Stimulated activated naive B cell treated with anti-CD40 and anti-IgM and Interleukin-4, amounts not matched to agents 10 μg/mL and 1 μg/mL and 100 μg/mL, for 72 hours (primary cell): ENCODE measurements at places on chromosomes 2 and 18.

DNA sequence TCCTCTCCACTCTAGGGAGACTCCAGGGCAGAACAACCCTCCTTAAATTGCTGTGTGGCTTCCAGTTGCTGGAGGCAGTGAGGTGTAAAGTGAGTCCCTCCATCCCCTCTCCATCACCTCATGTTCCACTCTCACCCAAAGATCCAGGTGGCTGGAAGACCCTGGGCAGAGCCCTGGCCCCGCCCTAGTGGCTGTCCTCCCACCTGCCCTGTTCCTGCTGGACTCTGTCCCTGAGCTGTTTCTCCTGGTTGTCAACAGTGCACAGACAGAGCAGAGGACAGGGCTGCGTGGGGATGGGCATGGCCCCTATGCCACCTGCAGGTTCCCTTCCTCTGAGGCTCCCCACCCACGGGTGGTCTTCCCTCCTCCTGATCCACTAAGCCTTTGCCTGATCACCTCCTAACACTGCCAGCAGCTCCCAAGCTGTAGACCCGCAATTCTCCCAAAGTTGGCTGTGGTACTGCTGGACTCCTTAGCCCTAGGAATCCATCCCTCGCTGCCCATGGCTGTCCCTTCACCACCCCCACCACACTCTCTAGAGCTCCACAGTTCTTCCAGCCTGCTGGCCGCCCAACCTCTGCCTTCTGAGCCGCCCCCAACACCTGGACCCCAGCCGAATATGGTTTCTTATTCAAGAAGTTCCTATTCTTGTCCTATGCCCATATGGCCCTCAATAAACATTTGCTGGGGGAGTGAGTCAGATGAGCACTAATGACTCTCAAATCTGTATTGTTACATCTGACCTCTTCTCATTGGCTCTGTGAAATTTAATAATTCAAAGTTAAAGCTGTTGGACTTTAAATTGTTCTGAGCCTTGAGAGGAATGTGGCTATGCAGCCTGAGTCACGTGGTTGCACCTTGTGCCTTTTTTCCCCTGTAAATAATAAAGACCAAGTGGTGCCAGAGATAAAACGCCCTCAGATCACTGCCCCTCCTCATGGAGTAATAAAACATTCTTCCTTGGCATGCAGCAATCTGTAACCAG lies 260.0 kb upstream of the HS6ST1 start:
- DNase-seq: no peak

GRCh38 chr2:85089585-85089984 lies 43.6 kb upstream of the TCF7L1 start:
- DNase-seq: no peak

GRCh38 chr18:32764611-32765244 lies 8.1 kb downstream of the KLHL14 start:
- DNase-seq: no peak

DNA sequence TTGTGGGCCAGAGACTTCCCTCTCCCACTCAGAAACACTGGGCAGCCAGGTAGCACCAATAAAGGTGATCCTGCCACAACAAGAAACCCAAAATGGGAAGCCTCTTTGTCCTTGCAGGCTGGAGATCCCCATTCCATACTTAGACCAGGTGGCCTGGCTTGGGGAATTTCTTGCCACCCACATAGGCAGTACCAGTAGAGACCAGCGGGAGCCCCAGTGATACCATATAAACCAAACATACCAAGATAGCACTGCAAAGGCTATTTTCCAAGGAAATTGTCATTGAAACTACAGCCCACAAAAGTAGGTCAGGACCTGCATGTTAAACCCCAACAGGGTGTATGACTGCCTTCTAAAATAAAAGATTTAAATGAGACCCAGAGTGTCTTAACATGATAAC lies 171.6 kb downstream of the DIS3L2 start:
- DNase-seq: no peak

- DNase-seq: no peak
These were observed 56.0 kb upstream of the PXDN start for GRCh38 chr2:1800306-1800705.

- no peak for DNase-seq
These were observed at the start of gene MARCO for GRCh38 chr2:118942031-118942430. TSS of gene MARCO (plus strand) at chr2:118942194. CDS start at chr2:118942301, 107 bp downstream.

DNA sequence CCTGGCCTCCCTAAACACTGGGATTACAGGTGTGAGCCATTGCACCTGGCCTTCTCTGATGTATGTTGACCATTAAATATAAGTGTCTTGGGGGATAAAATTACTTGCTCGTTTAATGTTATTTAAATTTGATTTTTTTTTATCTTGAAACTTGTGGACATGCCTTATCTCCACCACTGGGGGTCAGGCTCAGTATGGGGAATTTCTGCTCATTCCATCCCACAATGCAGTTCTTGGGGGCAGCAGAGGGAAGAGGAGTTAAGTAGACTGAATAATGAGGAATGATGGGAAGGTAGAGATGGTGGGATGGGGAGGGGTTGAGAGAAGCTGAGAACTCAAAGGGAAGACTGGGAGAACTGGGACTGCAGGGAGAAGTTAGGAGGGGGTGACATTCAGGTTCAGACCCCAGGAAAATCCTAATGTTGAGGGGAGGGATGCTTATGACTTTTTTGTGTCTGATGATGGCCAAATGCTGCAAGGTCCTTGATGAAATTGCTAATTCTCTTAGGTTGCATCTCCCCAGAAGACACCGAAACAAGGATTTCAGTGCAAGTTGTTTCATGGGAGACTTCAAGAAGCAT lies 174.2 kb downstream of the MIB1 start:
- DNase-seq: no peak

- DNase-seq: no peak
These were observed 446.1 kb downstream of the EIPR1 start for GRCh38 chr2:2931318-2932075.

DNA sequence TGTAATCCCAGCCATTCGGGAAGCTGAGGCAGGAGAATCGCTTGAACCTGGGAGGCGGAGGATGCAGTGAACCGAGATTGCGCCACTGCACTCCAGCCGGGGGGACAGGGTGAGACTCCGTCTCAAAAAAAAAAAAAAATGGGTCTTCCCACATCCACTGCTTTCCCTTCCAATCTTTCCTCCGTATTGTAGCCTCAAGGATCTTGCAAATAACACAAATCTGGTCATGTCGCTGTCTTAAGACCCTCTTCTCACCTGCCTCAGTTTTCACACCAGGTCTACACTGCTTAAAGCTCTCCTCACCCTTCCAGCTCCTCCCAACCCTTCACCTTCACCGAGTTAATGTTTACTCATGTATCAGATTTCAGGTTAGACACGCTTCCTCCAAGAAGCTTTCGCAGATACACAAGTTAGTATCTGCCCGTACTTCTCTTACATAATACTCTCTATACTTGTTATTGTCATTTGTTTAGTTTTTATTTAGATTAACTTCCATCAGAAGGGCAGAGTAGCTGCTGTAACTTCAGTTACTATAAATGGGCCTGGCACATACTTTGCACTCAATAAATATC lies 1.5 kb downstream of the IER3IP1 start:
- DNase-seq: no peak

DNA sequence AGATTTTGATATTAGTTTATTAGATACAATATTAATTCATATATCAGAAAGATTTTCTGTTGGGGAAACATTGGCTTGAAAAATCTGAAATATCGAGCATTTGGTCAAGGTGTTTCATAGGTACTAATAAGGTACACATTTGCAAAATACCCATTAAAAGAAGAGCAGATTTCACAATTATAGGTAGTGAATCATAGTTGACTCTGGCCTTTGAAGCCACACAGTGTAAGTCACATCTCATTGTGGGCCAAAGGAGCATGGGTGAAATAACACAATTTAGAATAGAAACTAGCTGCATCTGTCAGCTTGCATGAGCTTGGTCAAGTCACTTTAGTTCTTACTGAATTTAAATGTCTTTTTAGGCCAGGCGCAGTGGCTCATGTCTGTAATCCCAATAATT lies 4.9 kb downstream of the KDM3A start:
- no peak for DNase-seq

DNA sequence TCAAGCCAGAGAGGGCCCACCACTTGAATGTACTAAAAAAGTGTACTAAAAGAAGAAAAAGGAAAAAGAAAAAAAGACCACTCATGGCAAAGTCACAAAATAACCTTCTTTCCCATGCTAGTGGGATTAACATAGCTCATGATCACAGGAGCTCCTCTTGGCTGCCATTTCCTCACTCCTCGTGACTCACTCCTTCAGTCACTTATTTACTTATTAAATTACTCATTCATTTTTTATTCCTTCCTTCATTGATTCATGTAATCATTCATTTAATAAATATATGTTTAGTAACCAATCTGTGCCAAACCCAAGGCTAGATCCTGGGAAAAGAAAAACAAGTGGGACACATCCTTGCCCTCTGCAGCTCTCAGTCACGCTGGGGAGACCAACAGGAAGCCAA lies 300.5 kb downstream of the INSIG2 start:
- DNase-seq: no peak

- no peak for DNase-seq
These were observed 20.2 kb downstream of the GATA6 start for GRCh38 chr18:22189449-22190166.

DNA sequence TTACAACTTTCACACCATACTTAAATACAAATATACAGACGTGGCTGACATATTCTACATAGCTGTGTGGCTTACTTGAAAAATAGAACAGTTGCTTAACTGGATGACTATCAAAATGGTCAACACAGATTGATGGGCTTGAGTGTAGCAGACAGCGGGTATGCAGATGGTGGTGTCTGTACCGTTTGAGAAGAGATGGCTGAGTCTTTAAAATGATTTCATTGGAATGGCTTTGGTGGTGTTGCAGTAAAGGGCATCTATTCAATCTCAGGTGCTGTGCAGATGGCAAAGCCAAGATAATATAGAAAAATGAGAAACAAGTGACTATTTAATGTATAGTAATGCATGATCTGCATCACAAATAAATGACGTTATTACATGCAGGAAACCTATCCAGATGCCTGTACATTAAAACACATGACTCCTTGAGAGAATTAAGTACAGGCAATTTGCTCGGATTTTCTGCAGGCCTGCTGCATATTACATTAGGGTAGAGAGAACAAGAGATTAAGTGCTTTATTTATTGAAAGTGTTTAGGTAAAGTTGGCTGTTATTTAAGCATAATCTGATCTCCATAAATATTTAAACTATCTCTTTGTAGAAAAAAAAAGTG lies 68.5 kb downstream of the AGPS start:
- no peak for DNase-seq

- no peak for DNase-seq
These were observed 586.3 kb upstream of the SALL3 start for GRCh38 chr18:78393086-78393862.

GRCh38 chr18:59379772-59380522 lies 20.9 kb upstream of the LMAN1 start:
- no peak for DNase-seq

DNA sequence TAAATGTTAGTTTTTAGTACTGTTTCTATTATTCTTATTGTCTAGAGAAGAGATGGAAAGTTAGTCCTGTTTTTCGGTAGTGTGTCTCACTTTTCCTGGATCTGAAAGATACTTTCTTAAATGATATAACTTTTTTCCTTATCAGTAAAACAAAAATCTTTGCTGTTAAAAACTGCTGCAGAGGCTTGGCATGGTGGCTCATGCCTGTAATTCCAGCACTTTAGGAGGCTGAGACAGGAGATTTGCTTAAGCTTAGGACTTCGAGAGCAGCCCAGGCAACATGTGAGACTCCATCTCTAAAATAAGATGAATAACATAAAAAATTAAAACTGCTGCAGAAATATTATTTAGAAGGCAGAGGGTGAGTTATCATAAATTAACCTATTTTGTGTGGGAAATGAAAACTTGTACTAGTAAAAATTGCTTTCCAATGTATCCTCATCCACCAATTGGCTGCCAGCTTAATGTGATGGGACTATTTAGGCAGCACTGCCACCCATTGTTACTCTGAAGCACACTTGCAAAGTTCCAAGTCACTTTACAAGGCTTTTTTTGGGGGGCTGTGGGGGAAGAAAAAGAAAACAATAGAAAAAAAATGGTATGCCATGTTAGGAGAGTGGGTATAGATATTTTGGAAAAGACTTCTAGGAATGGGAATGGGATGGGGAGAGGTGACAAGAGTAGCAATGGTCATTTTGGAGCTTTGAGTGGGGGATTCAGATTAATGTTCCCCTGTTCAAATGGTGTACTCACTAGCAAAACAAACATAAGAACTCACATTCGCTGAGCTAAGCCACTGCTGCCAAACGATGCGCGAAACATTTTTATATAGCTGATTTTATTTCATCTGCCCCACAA lies 62.7 kb downstream of the MEIS1 start:
- no peak for DNase-seq

DNA sequence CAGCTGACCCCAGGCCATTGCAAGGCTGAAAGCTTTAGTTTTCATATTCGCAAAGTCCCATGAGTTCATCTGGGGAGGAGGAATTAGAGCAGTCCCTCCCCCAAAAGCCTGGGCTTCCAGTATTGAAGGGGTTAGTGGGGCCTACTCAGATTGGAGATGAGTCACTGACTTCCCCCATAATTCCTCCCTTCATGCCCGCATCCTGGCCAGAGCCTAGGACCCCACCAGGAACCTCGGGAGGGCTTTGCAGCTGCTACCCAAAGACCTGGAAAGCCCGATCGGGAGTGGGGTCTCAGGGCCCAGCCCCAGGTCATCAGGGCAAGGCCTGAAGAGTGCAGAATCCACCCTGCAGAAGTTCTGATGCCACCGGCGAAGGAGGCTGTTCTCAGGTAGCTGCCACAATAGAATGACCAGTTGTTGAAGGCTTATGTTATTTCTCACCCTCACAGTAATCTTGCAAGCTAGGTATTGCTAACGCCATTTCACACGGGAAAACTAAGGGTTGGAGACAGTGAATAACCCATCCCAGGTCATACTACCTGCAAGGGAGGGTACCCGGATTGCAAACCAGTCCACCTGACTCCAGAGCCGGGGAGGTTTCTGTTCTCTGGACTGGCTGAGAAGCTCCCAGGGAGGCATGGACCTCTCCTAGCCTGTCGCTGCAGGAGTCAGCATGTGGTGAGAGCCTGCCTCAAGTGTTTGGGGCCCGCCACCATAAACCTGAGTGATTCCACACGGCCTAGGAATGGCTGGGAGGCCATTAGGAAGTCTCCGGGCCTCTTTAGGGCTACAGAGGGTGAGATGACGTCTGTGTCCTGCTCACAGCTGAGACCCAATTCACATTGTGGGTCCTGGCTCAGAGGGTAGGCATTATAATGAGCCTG lies 5.8 kb upstream of the ARID5A start:
- DNase-seq: no peak

GRCh38 chr2:99111945-99112344 lies 29.6 kb upstream of the C2orf15 start:
- DNase-seq: no peak

GRCh38 chr2:47599171-47599570 lies 183.8 kb upstream of the MSH6 start:
- DNase-seq: no peak

- DNase-seq: no peak
These were observed 34.6 kb upstream of the B3GNT7 start for GRCh38 chr2:231360881-231361371.
